ENCODE measurements at places on chromosomes 4 and X.

DNA sequence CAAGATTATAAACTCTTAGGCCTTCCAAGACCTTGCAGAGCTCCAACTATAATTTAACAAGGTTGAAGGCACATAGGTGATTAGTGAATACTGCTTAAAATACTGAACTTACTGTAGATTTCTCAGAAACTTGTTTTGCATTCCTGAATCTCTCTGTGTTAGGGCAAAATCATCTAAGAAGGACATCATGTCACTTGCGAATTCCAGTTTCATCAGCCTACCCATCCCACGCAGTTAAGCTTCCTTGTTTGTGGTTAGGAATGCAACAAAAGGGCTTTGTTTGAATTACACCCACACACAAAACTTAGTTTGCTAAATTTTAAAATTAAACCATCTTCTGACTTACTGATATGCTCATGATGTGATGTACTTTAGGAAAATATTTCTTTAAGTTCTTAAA lies 174.0 kb downstream of the SOWAHB start:
- H3K27me3 ChIP-seq, result no peaks in the 10 kb centered on the region
- no peak for DNase-seq
- no peaks in the 10 kb centered on the region for H3K36me3 ChIP-seq
- H3K27ac ChIP-seq, result no peak overlapping the region

- H3K36me3 ChIP-seq, result no peaks in the 10 kb centered on the region
- H3K4me1 ChIP-seq, result no peaks in the 10 kb centered on the region
- H3K27me3 ChIP-seq, result no peaks in the 10 kb centered on the region
Observed at GRCh38 chr4:175282407-175282806, 364.2 kb downstream of the ADAM29 start.

GRCh38 chrX:28659269-28659668 lies 72.0 kb downstream of the IL1RAPL1 start:
- no peak overlapping the region for H3K27ac ChIP-seq
- no peaks in the 10 kb centered on the region for H3K36me3 ChIP-seq
- H3K27me3 ChIP-seq, result no peaks in the 10 kb centered on the region
- H3K4me3 ChIP-seq, result no peak overlapping the region
- H3K4me1 ChIP-seq, result no peaks in the 10 kb centered on the region

DNA sequence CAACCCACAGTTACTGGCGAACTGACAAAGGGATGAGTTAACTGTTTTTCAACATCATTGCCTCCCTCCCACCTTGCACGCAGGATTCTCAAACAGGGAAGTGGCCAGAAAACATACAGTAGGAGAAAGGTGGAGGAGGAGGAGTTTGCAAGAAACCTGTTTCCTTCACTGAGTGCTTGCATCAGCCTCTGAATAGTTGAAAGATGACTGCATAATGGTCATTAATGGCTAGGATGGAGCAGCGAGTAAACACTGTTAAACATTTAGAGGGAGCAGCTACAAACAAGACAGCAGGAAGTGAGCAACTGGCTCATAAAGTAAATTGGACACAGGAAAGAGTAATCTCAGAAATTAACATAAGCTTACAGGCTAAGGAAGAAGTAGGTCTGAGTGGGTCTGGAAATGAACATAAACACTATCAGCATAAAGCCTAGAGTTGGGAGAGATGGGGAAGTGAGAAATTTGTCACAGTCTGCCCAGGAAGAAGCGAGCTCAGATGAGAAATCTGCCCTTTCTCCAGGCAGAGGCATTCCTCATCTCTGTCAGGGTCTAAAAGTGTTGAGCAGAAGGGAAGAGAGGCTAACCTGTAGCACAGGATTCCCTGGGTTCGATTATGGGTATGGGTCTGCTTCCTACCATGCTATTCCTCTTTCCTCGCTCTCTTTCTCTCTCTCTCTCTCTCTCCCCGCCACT lies 38.6 kb downstream of the TRPC5OS start:
- H3K36me3 ChIP-seq, result no peaks in the 10 kb centered on the region
- H3K27me3 ChIP-seq, result no peaks in the 10 kb centered on the region
- H3K4me1 ChIP-seq, result no peaks in the 10 kb centered on the region
- H3K27ac ChIP-seq, result no peak overlapping the region

- no peak overlapping the region for H3K27ac ChIP-seq
- H3K36me3 ChIP-seq, result no peaks in the 10 kb centered on the region
- no peak overlapping the region for H3K4me3 ChIP-seq
- H3K4me1 ChIP-seq, result no peaks in the 10 kb centered on the region
- no peak for DNase-seq
Observed at GRCh38 chr4:164596318-164596878, 157.5 kb upstream of the SMIM31 start.

- H3K4me1 ChIP-seq, result no peaks in the 10 kb centered on the region
- no peak overlapping the region for H3K4me3 ChIP-seq
- no peaks in the 10 kb centered on the region for H3K27me3 ChIP-seq
- DNase-seq, result no peak
Observed at GRCh38 chr4:48332661-48333060, 8.7 kb upstream of the SLAIN2 start.

DNA sequence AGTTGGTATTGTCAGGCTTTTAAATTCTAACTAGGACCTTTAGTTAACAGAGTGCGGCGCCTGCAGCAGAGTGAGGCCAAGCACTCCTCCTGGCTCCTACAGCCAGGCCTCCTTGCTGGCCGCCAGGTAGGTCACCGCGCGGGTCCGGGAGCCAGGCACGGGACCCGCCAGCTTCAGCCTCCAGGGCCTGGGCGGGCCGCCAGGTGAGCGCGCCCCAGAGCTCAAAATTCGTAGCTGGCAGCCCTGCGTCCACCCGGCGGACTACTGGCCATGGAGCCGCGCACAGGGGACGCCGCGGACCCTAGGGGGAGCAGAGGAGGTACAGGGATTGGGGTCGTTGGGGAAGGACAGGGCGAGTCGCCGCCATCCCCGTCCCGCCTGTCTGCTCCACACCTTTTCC lies at the start of gene MAGIX:
MAGIX (plus strand) TSS at position 139 of the 400 bp plus-strand sequence; CDS start at position 271, 132 bp downstream.
- H3K36me3 ChIP-seq, result no peaks in the 10 kb centered on the region
- peak within 1 kb of the TSS; percentile 74 for H3K27ac ChIP-seq

DNA sequence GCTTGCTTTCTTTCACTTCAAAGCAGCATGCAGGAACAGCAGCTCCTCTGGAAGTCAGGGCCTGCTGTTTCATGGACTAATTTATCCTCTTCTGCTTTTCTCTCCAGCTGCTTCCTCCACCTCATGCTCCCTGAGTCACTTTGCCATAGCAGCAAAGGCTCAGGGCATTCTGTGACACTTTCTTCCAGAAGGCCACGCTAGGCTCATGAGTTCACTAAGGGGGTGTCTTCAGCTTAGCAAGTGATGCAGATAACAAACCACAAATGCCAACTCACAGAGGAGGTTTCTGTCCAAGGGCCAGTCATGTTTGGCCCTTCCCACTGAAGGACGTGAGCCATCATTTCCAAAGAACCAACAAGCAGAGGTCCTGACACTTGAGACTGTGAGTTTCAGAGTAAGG lies 200.2 kb downstream of the ADGRA3 start:
- H3K27ac ChIP-seq, result no peak overlapping the region
- no peaks in the 10 kb centered on the region for H3K27me3 ChIP-seq
- H3K4me3 ChIP-seq, result no peak overlapping the region
- no peak for DNase-seq
- H3K36me3 ChIP-seq, result no peaks in the 10 kb centered on the region
- H3K4me1 ChIP-seq, result no peaks in the 10 kb centered on the region

DNA sequence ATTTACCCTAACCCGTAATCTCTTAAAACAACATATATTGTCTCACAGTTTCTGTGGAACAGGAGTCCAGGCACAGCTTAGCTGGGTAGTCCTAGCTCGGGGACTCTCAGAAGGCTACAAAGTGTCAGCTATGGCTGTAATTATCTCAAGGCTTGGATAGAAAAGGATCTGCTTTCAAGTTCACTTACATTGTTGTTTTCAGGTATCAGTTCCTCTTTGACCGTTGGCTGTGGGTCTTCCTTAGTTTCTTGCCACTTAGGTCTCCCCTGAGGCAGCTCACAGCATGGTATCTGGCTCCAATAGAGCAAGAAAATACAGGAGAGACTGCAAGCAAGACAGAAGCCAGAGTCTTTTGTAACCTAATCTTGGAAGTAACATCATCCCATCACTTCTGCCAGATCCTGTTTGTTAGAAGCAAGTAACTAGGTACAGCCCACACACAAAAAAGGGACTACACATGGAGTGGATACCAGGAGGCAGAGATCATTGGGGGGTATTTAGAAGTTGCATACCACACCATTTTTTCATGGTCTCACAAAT lies 137.0 kb downstream of the MAGEB5 start:
- no peak for DNase-seq
- H3K36me3 ChIP-seq, result no peaks in the 10 kb centered on the region
- no peak overlapping the region for H3K27ac ChIP-seq
- no peak overlapping the region for H3K4me3 ChIP-seq
- no peaks in the 10 kb centered on the region for H3K4me1 ChIP-seq

GRCh38 chr4:122661176-122662160 lies 40.6 kb upstream of the IL21 start:
- peaks cover 3% of the 10 kb centered on the region for H3K4me1 ChIP-seq
- H3K27ac ChIP-seq, result no peak overlapping the region
- no peak overlapping the region for H3K4me3 ChIP-seq
- no peak for DNase-seq
- no peaks in the 10 kb centered on the region for H3K27me3 ChIP-seq

- peak; percentile 8 for DNase-seq
- H3K27ac ChIP-seq, result peak overlapping the region; percentile 87
Observed at GRCh38 chr4:147617841-147618691, 869 bp downstream of the TMEM184C start.

DNA sequence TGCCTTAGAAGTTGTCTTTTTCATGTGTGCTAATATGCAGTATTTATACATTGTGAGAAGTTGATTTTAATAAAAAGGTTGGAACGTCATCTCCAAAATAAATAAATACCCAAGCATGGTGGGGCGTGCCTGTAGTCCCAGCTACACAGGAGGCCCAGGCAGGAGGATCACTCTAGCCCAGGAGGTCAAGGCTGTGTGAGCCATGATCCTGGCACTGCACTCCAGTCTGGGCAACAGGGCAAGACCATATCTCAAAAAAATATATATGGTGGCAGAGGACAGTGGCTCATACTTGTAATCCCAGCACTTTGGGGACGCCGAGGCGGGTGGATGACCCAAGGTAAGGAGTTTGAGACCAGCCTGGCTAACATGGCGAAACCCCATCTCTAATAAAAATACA lies 6.4 kb downstream of the SLBP start:
- no peak overlapping the region for H3K4me3 ChIP-seq
- peaks cover 7% of the 10 kb centered on the region for H3K4me1 ChIP-seq
- H3K36me3 ChIP-seq, result peaks cover 49% of the 10 kb centered on the region
- no peak for DNase-seq

GRCh38 chr4:184953971-184954370 lies 64.3 kb upstream of the HELT start:
- no peaks in the 10 kb centered on the region for H3K36me3 ChIP-seq
- H3K4me3 ChIP-seq, result no peak overlapping the region
- no peaks in the 10 kb centered on the region for H3K4me1 ChIP-seq

GRCh38 chr4:83071116-83071515 lies 36.1 kb downstream of the COPS4 start:
- DNase-seq, result no peak
- H3K4me1 ChIP-seq, result peaks cover 6% of the 10 kb centered on the region
- no peaks in the 10 kb centered on the region for H3K27me3 ChIP-seq
- peaks cover 7% of the 10 kb centered on the region for H3K36me3 ChIP-seq

DNA sequence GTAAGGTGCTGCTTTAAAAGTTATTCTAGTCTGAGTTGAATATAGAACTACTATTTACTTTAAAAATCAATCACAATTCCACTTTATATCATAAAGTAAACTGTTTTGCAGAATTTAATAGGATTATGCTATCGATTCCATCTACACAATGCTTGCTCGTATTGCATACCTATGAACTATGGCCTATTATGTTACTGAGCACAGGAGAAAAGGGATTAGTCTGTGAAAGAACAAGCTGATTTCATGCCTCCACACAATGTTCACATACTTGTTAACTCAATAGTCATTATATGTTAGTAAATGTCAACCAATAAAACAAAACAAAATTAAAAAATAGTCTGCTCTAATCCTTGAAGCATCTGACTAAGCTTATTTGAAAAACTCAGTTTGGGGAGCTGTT lies 223.6 kb downstream of the PCDH10 start:
- H3K36me3 ChIP-seq, result no peaks in the 10 kb centered on the region
- H3K4me1 ChIP-seq, result no peaks in the 10 kb centered on the region
- H3K4me3 ChIP-seq, result no peak overlapping the region

DNA sequence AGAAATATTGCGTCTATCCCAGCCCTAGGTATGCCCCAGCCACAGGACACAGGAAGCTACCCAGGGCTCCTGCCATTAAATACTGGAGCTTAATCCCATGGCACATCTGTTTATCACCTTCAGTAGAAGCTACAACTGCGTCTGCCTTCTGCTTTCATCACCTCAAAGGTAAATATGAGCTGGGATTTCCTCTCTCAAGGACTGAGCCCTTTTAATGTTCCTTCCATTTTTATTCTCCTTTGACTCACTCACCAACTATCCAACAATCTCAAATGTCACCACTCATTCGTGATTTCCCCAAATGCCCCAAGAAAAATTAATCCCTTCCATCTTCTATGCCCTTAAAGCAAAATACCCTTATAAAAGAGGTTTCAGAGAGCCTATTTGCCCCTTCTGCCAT lies 1.8 kb upstream of the MID1 start:
- no peak overlapping the region for H3K27ac ChIP-seq
- H3K4me1 ChIP-seq, result no peaks in the 10 kb centered on the region
- no peaks in the 10 kb centered on the region for H3K36me3 ChIP-seq
- DNase-seq, result no peak
- no peaks in the 10 kb centered on the region for H3K27me3 ChIP-seq

GRCh38 chr4:38160487-38161207 lies 200.4 kb downstream of the PTTG2 start:
- no peaks in the 10 kb centered on the region for H3K27me3 ChIP-seq
- H3K4me3 ChIP-seq, result no peak overlapping the region
- peaks cover 10% of the 10 kb centered on the region for H3K4me1 ChIP-seq
- H3K27ac ChIP-seq, result no peak overlapping the region
- no peaks in the 10 kb centered on the region for H3K36me3 ChIP-seq

DNA sequence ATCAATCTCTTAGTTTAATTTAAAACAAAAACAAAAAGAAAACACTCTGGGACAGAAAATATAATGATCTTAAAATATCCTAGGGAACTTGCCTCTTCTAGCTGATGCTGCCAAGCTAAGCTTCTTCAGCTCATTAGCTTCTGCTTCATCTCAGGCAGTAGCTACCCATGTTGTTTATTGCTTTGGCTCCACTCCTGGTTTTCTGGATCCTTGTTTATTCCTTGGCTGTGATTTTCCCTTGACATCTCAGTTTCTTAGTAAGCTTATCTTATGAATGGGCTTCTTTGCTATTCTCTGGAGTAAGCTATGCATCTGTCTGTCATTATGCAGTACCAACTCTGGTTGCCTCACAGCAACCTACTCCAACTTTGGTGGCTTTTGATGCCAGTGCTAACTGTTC lies 5.1 kb upstream of the MTHFD2L start:
- no peaks in the 10 kb centered on the region for H3K27me3 ChIP-seq
- no peak for DNase-seq
- H3K36me3 ChIP-seq, result no peaks in the 10 kb centered on the region

GRCh38 chr4:7649741-7650531 lies 215.2 kb upstream of the PSAPL1 start:
- peaks cover 58% of the 10 kb centered on the region for H3K4me1 ChIP-seq
- H3K27me3 ChIP-seq, result no peaks in the 10 kb centered on the region
- DNase-seq, result peak; percentile 22
- no peak overlapping the region for H3K27ac ChIP-seq
- H3K4me3 ChIP-seq, result no peak overlapping the region

- H3K27me3 ChIP-seq, result no peaks in the 10 kb centered on the region
- H3K4me1 ChIP-seq, result no peaks in the 10 kb centered on the region
- no peak overlapping the region for H3K4me3 ChIP-seq
- no peak overlapping the region for H3K27ac ChIP-seq
- H3K36me3 ChIP-seq, result no peaks in the 10 kb centered on the region
Observed at GRCh38 chr4:95857761-95858160, 17.9 kb downstream of the PDHA2 start.

- no peak for DNase-seq
- no peaks in the 10 kb centered on the region for H3K27me3 ChIP-seq
- no peak overlapping the region for H3K27ac ChIP-seq
Observed at GRCh38 chr4:37473807-37474206, 212.4 kb downstream of the RELL1 start.

Measured in naive thymus-derived CD4-positive, alpha-beta T cell (primary cell).